ENCODE measurements at places on chromosomes 2 and 18.

- DNase-seq, result no peak
Observed at GRCh38 chr2:69050802-69051201, 37.8 kb downstream of the ANTXR1 start.

DNA sequence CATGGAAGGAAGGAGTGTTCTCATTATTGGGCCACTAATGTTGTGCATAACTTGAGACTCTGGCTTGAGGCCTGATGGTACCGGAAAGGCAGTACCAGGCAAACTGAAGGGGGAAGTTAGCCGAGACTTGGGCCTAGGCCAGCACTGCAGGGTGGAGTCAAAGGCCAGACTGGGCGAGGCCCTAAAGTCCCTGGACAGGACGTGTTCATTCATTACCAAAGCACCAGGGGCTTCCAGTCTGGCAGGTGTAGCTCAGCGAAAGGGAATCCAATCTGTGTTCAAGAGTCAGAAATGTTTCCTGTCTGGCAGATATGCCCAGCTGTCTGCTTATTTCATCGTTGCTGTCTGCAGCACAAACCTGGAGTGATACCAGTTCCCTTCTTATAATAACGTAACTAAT lies 4.7 kb upstream of the ITSN2 start:
- DNase-seq, result no peak

DNA sequence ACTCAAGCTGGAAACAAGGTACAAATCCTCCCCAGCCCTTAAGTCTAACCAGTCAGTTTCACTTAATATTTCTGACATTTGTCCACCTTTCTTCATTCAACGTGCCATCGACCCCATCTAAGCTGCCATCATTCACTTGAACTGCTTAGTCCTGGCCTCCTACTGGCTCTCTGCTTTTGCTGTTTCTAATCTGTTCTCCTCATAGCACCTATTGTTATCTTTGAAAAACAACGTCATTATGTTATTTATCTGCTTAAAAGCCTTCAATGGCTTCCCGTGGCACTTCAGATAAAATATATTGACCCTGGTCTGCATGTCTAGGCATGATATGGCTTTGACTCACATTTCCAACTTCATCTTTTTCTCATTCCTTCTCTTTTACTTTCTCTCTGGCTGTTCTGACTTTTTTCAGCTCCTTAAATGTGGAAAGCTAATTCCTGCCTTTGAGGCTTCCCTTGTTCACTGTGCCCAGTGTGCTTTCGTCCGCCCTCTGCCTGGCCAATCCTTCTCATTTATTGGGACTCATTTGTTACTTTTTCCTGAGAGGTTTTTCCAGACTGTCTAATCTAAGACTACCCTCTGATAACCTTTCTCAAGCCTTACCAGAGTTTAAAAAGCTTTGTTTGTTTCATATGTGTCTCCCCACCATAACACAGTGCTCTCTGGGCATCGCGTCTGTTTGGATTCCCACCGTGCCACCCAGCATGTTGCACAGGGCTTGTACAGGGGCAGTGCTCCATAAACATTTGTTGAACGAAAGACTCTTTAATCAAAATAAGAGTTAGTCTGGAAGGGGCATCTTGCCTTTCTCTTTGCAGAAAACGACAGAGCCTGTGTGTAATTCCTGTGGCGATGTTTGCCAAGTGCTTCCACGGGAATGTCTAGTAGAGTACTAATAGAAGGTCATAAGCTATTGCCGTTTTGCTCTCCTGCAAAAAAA lies 183.9 kb downstream of the FMNL2 start:
- no peak for DNase-seq

DNA sequence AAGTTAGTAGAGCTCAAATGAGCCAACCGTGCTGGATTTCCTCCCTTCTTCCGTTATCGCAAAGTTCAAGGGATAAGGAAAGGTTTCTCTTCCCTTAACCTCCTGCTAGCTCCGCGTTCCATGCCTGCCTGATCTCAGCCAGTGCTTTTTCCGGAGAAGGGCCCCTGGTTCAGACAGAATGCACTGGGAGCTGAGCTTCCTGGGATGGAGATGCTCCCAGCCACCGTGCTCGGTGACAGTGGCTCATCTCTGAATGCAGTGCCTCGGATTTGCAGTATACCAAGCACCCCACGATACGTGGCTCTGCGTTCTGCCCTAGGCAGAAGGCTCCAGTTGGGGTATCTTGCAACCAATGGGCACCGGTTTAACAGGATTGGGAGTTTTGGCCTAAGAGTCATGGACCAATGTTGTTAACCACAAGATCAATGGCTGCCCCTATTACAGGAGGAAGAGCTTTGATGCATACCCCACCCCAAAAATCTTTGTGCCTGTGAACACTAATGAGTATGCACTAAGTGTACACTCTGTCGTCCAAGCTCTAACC lies 876 bp downstream of the CNTNAP5 start:
- DNase-seq, result no peak

- DNase-seq, result no peak
Observed at GRCh38 chr2:215796140-215796855, 217.1 kb downstream of the MREG start.

- no peak for DNase-seq
Observed at GRCh38 chr2:225270861-225271260, 128.6 kb upstream of the NYAP2 start.

Measured in amniotic stem cell (primary cell).